ENCODE measurements at places on chromosomes 7 and 10.

- no peak for DNase-seq
These were observed 1619.6 kb upstream of the LRRTM3 start for GRCh38 chr10:65306201-65306600.

GRCh38 chr7:101496017-101496416 lies 133.1 kb downstream of the MYL10 start:
- no peak for DNase-seq

GRCh38 chr7:92156990-92157389 lies 22.0 kb downstream of the LRRD1 start:
- DNase-seq = no peak

GRCh38 chr10:48533540-48533939 lies 71.3 kb downstream of the ARHGAP22 start:
- no peak for DNase-seq

DNA sequence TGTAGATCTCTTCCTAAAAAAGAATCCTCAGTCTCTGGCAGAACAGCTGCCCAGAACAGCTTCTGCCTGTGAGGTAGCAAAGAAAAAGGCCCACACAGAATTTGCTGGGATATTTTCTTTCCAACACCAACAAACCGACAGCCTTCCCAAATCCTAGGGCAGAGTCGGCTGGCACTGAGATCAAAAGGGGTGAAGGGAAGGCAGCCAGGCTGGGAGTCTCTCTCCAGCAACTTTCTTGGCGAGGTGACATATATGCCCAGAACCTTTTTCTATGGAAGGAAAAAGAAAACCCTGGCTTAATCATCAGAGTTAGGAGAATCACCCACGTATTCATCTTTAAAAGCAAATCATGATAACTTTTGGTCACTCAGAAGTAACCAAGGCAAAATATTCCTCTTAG lies 279.6 kb downstream of the DNAJB6 start:
- DNase-seq = no peak

GRCh38 chr10:8638088-8638672 lies 583.7 kb downstream of the GATA3 start:
- no peak for DNase-seq

- DNase-seq = no peak
These were observed 90.2 kb upstream of the RPA3 start for GRCh38 chr7:7808626-7809025.

DNA sequence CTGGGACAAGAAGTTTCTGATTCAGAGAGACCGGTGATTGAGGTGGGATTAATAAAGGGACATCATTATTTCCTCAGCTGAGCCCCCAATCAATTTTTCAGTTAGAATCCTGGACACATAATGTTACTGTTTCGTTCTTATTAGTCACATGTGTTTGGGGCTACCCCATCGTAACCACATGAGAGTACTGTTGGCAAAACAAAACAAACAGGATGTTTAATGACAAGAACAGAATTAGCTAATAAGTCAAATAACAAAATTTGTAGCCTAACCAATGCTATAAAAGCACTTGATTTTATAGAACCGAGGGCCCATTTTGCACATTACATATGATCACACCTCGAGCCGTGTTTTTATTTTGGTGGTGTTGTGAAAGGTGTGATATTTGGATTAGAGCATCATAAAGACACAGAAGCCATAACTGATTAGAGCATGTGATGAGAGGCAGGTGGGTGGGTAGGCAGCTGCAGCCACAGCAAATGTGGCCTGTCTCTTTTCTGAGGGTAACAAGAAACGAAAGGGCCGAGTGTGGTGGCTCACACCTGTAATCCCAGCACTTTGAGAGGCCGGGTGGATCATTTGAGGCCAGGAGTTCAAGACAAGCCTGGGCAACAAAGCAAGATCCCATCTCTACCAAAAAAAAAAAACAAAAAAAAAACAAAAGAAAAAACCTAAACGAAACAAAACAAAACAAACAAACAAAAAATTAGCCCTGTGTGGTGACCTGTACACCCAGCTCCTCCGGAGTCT lies 1.8 kb upstream of the VWC2 start:
- DNase-seq = no peak

- no peak for DNase-seq
These were observed 177.1 kb upstream of the PTER start for GRCh38 chr10:16259726-16260125.

- DNase-seq = no peak
These were observed 279.4 kb upstream of the HABP2 start for GRCh38 chr10:113273181-113274163.

- no peak for DNase-seq
These were observed 23.2 kb downstream of the CDK1 start for GRCh38 chr10:60801522-60801921.

GRCh38 chr7:17971411-17971810 lies 31.1 kb upstream of the SNX13 start:
- DNase-seq = no peak

GRCh38 chr10:13270877-13271551 lies 28.9 kb downstream of the PHYH start:
- no peak for DNase-seq

DNA sequence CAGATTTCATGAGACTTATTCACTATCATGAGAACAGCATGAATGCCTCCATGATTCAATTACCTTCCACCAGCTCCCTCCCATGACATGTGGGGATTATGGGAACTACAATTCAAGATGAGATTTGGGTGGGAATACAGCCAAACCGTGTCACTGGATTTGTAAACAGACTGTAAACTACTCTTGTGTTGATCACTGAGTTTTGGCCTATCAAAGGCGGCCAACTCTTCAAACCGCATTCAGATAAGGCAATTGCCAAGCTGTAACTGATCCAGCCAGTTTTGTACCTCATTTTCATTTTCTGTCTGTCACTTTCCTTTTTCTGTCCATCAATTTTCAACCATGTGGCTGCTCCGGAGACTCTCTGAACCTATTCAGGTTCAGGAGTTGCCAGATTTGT lies 27.2 kb upstream of the PAPSS2 start:
- no peak for DNase-seq

All from NCI-H446 treated with DMSO at 0.1 percent for 48 hours (cell line).